ENCODE measurements at places on chromosomes 6 and 20. TPM values are rescaled to one million over a fixed set of nuclear protein-coding genes. Genes with fewer than 3 reads are reported as not detected.

The RIPPLY2 gene
- not detected for total RNA-seq

The CLIC5 gene
- total RNA-seq, result 0.52 TPM

The PRDM13 gene
- not detected for total RNA-seq

The EPPIN gene
- total RNA-seq, result not detected

The SLC13A3 gene
- total RNA-seq, result not detected

- DNase-seq, result peak; percentile 88
Measured at GRCh38 chr20:1225783-1226654, at the start of gene RAD21L1. TSS of gene RAD21L1 (plus strand) at chr20:1226044. CDS start at chr20:1228454, 2,410 bp downstream.

GRCh38 chr20:16865406-16865805 is 117.2 kb downstream of the OTOR start:
- DNase-seq, result no peak

GRCh38 chr6:161917645-161918044 is 643.8 kb upstream of the AGPAT4 start:
- DNase-seq, result no peak

DNA sequence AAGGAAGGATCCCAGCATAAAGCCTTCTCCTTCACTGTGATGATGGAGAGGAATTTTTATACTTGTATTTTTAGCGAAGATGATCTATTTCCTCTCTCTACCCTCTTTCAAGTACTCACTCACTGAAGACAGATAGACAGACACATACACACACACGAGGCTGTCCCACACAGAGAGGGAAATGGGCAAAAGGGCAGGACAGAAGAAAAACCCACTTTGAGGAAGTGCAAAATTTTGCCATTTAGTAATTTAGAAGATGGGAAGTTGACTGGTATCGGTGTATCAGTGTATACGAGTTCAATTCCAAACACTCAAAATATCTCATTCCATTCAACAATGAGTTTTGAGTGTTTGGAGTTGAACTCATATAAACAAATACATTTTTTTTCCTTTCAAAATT is 30.9 kb downstream of the HEBP2 start:
- DNase-seq, result no peak

- DNase-seq, result no peak
Measured at GRCh38 chr20:2114127-2114959, 12.7 kb downstream of the STK35 start.

GRCh38 chr20:12051206-12052163 is 133.8 kb downstream of the BTBD3 start:
- no peak for DNase-seq

GRCh38 chr6:146980900-146981329 is 223.3 kb upstream of the STXBP5 start:
- no peak for DNase-seq

- DNase-seq, result no peak
Measured at GRCh38 chr6:139868576-139868975, 494.1 kb upstream of the CITED2 start.

Data from activated naive CD4-positive, alpha-beta T cell treated with anti-CD3 and anti-CD28 coated beads for 36 hours (primary cell).